EH (cell line): ENCODE measurements at places on chromosomes 3 and 15.

DNA sequence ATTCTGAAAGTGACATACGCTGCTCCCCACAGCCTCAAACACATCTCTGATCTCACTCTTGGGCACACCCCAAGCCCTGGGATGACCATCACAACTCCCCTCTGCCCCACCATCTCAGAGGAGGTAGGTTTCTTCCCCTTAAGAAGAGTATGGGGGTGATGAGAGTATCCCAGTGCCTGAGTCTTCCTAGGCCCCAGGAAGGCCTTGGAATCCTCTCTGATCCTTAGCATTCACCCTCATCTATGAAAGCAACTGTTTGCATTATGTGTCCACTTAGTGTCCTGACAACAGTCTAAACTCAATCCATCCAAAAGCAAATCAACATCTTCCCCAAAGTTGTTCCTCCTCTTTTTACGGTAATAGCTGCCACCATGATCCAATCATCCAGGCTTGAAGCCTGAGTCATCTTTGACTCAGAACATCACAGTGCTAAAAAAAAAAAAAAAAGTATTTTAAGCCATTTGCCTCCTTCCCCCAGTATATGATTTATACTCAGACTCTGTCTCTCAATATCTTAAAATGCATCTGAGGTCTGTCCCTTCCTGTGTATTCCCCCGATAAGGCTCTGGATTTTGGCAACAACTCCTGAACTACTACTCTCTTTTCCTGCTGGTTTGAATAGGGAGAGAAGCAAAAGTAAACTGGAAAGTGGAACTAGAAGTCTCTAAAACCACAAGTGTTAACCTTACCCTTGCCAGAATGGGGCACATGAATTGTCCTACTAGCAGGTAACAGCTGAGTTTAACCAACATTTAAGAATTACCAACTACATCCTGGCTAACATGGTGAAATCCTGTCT lies 22.5 kb downstream of the POPDC2 start:
- DNase-seq, result peak; percentile 96

GRCh38 chr3:40152482-40153133 lies 156.9 kb upstream of the EIF1B start:
- DNase-seq, result no peak

GRCh38 chr3:12679468-12679867 lies 15.6 kb upstream of the RAF1 start:
- peak; percentile 99 for DNase-seq

- DNase-seq, result no peak
Observed at GRCh38 chr3:108887121-108887520, 64.5 kb downstream of the TRAT1 start.

DNA sequence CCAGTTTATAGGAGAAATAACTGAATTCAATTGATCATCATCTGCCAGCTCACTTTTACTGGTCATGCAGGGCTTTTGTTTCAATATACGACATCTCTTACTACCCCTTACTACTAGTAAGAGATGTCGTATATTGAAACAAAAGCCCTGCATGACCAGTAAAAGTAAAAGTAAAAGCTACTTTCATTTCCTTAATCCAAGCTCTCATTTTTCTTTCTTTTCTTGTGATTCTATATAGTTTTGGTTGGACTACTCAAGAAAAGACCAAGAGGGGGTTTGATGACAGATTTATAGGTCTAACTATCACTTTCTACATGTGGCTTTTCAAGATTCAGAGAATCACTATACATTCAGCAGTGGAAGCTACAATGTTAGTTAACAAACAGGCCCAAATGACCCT lies 1237.3 kb downstream of the ROBO2 start:
- no peak for DNase-seq

DNA sequence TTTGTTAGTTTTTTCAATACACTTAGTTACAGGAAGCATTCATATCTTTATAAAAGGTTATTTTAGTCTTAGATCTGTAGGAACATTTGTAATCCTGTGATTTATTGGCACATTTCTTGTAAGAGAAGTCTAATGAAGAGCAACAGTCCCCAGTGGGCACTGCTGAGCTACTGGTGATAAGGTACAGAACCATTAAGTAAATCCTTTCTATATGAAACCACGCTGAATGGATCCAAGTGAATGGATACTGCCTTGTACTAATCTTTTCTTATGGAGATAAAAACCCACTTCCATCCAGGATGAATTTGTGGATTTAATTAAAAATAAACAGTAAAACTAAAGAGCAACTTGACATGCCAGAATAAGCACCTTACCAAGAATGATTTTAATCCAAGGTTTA lies 64.0 kb downstream of the SHQ1 start:
- DNase-seq, result no peak

GRCh38 chr3:28799084-28799483 lies 450.5 kb upstream of the AZI2 start:
- peak; percentile 8 for DNase-seq

- DNase-seq, result peak; percentile 52
Observed at GRCh38 chr15:40038275-40038637, 725 bp downstream of the SRP14 start.

GRCh38 chr3:170488802-170489201 lies 70.1 kb downstream of the CLDN11 start:
- peak; percentile 77 for DNase-seq

GRCh38 chr3:143849854-143850549 lies 1.7 kb upstream of the SLC9A9 start:
- DNase-seq, result peak; percentile 46

DNA sequence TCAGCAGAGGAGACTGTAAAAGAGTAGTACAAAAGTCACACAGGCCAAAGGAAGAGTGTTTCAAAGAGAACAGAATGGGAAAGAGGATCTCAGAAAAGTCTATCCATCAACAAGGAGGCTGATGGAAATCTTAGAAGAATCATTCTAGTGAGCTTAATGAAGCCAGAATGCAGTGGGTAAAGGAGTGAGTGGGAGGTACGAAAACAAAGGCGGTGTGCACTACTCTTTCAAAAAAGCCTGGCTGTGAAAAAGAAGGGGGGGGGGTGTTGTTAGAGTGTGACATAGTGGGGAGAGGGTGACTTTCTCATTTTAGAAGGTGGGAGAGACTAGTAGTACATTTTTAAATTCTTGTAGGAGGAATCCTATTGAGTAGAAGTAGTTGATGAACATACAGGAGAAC lies 11.7 kb downstream of the PAQR9 start:
- DNase-seq, result no peak

- no peak for DNase-seq
Observed at GRCh38 chr15:67168694-67169093, 85.8 kb downstream of the AAGAB start.

DNA sequence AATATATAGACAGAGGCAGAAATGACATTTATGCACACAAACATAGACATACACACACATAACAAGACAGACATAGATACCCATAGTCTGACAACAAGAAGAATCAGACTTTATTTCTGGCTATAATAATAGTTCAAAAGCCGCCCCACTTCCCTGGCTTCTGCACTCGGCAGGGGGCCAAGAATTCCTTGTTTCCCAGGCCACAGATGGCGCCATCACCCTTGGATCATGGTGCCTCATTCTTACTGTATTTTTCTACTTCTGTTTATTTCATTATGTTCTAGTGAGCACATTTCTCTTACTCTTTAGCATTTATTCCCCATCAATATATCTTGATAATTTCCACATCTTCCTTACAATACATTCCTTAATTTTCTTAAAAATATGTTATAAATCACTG lies 387.5 kb downstream of the NLGN1 start:
- DNase-seq, result peak; percentile 26

- DNase-seq, result no peak
Observed at GRCh38 chr15:67083135-67083762, 17.8 kb downstream of the SMAD3 start.

DNA sequence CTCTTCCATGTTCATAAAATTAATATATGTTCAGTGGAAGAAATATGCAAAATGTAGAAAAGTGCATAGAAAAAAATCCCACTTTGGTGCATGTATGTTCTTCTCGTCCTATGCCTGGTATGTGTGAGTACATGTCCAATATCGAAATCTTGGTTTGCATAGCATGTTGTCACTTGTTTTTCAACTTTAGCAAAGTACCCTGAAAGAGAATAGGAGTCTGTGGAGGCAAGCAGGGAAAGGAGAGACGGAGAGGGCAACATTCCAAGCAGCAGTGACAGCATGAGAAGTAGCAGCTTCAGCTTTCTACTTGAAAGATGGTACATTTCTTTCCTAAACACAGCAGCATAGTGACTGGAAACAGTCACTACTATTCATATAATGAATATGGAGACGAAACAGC lies 56.8 kb upstream of the CACNA2D3 start:
- no peak for DNase-seq

DNA sequence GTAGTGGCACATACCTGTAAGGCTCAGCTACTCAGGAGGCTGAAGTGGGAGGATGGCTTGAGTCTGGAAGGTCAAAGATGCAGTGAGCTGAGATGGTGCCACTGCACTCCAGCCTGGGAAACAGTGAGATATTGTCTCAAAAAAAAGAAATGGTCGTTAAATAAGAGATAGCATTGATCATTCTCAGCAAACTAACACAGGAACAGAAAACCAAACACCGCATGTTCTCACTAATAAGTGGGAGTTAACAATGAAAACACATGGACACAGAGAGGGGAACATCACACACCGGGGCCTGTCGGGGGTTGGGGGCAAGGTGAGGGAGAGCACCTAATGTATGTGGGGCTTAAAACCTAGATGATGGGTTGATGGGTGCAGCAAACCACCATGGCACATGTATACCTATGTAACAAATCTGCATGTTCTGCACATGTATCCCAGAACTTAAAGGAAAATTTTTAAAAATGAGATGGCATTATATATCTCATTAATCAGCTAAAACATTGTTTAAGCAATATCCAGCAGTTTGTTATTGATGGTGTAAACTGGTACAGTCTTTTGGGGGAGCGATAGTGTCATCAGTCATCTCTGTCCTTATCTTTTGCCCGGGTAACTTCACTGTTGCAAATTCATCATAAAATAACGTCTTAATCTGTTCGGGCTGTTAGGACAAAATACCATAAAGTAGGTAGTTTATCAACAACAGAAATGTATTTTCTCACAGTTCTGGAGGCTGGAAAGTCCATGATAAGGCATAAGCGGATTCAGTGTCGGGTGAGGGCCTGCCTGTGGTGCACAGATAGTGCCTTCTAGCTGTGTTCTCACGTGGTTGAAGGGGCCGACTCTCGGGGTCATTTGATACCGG lies 1.7 kb upstream of the MAN2A2 start:
- peak; percentile 11 for DNase-seq

DNA sequence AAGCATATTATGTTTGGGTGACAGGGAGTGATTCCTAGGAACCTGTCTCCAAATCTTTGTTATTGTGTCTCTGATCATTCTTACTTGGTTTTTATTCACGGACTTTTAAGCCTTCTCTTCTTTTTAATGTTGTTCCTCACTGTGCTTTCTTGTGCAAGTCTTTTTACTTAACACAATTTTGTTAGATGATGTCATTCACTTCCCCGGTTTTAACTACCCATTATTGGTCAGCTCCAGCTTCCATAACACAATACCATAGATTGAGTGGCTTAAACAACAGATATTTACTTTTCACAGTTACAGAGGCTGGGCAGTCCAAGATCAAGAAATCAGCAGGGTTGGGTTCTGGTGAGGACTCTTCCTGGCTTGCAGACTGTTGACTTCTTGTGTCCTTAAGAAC lies 436.3 kb upstream of the CBLB start:
- DNase-seq, result peak; percentile 19

- DNase-seq, result no peak
Observed at GRCh38 chr3:71640331-71640983, 56.9 kb upstream of the FOXP1 start.

DNA sequence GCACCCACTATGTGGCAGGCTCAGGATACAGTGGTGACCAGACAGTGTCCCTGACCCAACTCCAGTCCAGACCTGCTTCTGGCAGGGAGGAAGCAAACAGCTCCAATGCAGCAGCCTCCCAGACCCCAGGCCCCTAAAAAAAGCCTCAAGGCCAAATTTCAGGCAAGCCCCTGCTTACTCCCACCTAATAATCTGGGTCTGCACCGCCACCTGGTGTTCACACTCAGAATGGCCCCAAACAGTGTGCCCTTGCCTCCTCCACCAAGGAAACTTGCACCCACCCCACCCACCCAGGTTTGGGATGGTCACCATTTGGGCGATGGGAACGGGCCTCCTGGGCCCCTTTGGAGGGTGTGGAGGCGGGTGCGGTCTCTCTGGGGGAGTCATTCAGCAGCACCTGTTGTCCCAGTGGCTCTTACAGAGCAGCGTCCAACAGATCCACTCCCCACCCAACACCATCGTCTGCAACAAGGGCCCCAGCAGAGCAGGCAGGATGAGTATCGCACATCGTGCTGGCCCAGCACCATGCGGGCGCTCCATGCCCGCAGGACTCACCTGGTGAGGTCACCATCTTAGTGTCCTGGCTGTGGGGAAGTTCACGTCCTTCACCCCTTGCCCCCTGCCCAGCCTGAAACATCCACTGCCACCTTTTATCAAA lies 17.3 kb downstream of the C3orf18 start:
- DNase-seq, result peak; percentile 47

DNA sequence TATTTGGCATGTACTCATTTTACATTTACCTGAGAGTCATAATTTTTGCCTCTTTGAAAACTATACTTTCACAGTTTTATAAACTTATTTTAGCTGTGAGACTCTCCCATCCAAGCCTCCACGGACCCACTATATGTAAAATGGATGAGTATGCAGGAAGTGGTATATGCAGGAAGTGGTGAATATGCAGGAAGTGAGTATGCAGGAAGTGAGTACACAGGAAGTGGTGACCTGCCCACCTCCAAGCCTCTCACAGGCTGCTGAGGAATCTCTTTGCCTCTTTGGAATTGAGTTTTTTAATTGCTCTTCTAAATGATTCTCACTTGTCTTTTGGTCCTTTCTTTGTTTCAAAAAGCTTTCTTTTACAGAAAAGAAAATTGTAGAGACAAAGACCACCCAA lies 85.2 kb downstream of the KBTBD8 start:
- peak; percentile 63 for DNase-seq

DNA sequence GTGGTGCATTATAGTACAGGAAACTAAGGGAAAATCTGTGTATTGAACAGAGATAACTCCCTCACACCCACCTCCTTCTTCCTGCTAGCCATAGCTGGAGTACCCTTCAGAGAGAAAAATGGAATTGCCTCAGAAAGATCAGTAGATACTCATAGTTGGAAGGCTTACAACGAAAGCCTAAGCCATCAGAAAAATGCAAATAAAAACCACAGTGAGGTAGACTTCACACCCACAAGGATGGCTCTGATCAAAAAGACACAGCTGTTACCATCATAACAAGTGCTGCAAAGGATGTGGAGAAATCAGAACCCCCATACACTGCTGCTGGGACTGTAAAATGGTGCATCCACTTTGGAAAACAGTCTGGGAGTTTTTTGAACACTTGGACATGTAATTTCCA lies 7.4 kb upstream of the DLG1 start:
- peak; percentile 84 for DNase-seq

DNA sequence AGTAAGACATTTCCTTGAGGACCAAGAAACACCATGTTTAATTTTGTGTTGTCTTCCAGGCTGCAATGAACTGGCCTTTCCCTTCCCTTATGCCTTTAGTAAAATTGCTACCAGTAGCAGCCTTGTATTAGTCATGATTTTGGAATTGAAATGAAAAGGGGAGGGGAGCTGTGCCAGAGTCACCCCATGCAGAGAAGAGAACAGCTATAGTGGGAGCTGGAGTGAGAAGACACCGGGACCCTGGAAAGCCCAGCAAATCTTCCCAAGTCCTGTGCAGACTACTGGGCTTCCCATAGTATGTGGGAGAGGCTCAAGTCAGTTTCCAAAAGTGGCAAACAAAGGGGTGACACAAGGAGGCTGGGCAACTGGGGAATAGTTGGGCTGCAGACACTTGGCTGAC lies 178.5 kb downstream of the NR1D2 start:
- DNase-seq, result peak; percentile 80

- peak; percentile 68 for DNase-seq
Observed at GRCh38 chr3:143203848-143204247, 84.3 kb downstream of the CHST2 start.

GRCh38 chr3:151356794-151357462 lies 27.6 kb upstream of the P2RY13 start:
- no peak for DNase-seq

GRCh38 chr15:35311615-35312014 lies 226.5 kb upstream of the NANOGP8 start:
- DNase-seq, result no peak
